ENCODE measurements at places on chromosomes 6 and 20.
A peak's percentile ranks its signal among the peaks of the same experiment; 100 is the strongest.

- peak; percentile 72 for DNase-seq
Measured at GRCh38 chr6:150169609-150170008, 26.8 kb downstream of the PPP1R14C start.

DNA sequence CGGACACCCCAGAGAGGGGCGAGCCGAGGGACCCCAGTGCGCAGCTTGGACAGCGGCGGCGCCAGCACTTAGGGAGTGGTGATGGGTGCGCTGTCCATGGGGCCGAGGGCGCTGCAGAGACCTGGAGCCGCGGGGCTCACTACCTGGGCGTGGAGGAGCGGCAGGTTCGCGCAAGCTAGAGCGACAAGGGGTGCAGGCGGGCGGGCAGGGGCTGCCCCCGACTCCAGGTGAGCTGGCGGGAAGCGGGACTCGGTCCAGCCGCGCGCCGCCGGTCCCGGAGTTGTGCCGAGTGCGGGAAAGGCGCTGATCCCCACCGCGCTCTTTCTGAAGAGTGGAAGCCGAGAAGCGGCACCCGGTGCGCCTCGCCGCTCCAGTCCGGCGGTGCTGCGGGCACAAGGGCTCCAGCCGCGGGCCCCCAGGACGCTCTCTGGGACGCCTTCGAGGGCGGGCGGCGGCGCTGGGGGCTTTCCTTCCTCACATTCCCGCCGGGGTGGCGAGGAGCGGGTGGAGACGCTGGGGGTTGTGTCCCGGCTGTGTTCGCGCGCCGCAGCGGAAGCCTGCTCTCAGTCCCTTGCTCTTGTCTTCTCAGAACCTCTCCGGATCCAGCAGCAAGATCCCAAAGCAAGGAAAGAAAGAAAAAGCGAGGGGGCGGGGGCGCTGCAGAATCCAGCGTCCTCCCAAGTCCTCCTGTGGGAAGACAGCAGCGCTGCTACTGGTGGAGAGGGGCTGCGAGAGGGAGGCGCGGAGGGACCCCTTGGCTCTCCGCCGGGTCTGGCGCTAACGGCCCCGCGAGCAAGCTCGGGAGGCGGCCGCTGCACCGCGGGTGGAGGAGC is at the start of gene B3GAT2:
TSS of gene B3GAT2 (minus strand) at position 610 of the 833 bp plus-strand sequence. CDS start 631 bp downstream, outside the sequence.
- no peak for DNase-seq

DNA sequence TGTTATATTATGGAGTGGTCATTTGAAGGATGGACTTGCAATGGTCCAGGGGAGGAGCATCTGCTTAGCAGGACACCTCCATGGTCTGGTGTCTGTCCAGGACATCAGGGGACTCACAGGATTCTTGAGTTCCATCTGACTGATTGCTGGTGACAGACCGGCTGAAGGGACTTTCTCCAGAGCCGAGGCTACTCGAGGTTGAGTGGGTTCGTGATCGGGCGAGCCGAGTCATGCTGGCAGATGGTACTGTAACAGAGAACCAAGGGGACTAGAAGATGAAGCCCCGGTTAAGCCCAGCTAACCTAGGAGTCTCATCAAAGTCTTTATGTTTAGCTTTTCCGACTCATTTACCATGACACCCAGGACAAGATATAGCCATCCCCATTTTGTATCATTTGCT is 7.5 kb upstream of the SLA2 start:
- DNase-seq = no peak

- DNase-seq = no peak
Measured at GRCh38 chr6:83592770-83593394, 80.5 kb downstream of the PRSS35 start.

GRCh38 chr6:24139080-24139479 is 13.1 kb downstream of the NRSN1 start:
- no peak for DNase-seq

DNA sequence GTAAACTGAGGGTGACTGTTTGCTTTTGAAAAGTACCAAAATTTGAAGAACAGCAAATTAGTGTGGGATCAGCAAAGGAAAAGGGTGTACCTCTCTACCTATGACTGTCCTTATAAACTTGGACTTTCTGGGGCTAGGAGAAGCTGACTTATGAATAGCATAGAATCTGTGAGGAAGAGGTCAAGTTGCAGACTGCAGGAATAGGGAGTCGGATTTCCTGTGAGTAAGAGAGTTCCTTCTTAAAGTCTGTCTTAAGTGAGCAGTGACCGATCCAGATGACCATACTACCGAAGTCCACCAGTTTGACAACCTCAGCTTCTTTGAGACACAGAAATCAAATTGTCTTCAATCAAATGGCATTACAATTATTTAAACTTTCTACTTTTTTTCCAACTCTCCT is 708.7 kb downstream of the UTRN start:
- no peak for DNase-seq

DNA sequence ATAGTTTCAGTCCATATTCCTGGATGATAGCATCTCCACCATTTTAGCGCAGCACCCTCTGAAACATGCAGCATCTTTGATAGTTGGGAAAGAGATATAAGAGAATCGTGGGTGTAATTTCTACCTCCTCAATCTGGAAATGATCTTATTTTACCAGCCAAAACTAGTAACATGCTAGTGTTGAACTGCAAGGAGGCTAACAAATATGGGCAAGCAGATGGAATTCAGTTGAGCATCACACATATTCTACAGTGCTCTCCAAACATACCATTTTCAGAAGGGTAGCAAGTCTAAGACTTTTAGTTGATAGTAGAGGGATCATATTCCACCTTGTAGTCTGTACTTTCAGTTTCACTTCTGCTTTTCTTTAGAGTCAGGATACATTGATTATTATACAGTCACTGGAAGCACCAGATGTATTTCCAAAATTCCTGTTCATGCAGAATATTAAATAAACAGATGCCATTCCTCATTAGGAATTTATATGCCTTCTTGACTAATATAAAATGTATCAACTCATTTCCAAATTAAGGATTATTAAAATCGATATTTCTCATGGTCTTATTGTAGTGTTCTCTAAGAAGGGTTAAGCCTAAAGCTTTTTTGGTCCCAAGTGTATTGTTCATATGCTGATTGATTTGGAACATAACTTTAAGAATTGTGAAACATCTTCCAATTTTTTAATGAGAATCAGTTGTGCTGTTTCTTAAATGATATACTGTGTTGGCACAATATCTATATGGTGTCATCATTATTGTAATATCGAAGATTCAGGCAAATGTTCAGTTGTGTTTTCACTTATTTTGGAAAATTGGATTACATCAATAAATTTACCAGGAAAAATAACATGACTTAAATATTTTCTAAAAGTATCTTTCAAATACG is 362.0 kb downstream of the CENPW start:
- DNase-seq = no peak

DNA sequence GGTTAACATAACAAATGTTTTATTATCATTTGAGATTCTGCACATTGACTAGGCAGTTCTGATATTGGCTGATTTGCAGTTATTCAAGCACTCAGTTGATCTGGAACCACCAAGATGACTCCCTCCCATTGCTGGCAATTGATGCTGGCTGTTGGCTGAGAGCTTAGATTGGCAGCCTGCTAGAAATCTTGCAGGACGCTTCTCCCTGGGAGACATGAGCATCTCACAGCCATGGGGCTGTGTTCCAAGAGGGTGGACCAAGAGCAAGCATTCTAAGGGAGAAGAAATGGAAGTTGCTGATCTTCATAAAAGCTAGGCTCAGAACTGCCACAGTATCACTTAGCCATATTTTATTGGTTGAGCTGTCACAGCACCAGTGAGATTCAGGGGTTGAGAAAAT is 233.4 kb upstream of the ID4 start:
- no peak for DNase-seq

- no peak for DNase-seq
Measured at GRCh38 chr6:154218301-154218700, 138.3 kb downstream of the IPCEF1 start.

- no peak for DNase-seq
Measured at GRCh38 chr20:64049878-64050260, 430 bp upstream of the SOX18 start.

GRCh38 chr6:15885624-15886023 is 222.8 kb upstream of the DTNBP1 start:
- DNase-seq = no peak

GRCh38 chr20:23419995-23420901 is 1.0 kb downstream of the NAPB start:
- peak; percentile 17 for DNase-seq

DNA sequence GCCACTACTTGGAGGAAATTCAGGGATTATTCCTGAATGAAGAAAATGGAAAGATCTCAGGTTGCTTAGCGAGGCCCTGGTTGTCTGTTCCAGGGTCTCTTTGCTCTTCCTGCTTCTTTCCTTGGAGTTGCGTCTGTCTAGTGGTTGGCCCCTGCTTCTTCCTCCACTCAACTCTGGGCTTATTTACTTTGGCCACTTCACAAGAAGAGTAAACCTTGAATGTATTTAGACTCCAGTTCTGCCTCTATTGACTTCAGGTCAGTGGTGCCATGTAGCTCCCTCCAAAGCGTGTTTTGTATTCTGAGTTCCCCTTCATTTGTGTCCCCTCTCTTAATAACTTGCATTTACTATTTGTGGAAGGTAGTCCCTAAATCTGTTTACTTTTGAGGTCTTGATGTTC is 456.5 kb downstream of the UTRN start:
- DNase-seq = no peak

DNA sequence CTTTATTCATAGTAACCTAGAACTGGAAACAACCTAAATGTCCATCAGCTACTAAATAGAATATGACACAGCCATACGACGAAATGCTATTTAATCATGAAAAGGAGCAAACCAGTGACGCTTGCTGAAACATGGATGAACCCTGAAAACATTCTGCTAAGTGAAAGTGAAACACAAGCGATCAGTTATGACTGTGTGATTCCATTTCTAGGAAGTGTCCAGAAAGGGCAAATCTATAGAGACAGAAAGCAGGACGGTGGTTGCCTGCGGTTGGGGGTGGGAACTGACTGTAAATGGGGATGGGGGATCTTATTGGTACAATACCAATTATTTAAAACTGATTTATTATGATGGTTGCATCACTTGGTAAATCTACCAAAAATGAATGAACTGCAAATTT is 126.8 kb downstream of the IPCEF1 start:
- DNase-seq = no peak

DNA sequence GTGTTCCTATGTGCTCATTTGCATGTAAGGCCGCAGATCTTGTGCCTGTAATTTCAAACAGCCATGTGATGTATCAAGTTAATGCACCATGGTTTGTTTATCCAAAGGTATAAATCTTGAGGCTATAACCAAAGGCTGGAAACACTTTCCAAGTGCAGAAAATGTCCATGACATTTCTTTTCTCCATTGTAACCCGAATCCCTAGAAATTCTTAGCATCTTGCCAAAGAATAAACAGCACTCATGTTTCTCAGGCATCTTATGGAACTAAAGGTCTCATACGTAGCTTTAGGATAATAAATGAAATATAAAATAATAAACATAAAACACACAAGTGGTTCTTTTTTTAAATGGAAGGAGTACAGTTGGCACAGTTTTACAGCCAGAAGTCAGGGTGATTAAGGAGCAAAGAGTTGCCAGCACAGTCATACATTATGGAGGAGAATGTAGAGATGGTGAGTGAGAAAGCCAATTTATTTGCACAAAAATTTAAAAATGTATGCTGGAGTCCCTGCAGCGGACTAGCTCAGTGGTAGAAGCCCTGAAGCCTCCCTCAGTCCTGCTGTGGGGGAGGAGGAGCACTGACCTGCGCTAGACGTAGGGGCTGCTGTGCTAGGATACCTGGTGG is 18.0 kb downstream of the CDH26 start:
- DNase-seq = no peak

DNA sequence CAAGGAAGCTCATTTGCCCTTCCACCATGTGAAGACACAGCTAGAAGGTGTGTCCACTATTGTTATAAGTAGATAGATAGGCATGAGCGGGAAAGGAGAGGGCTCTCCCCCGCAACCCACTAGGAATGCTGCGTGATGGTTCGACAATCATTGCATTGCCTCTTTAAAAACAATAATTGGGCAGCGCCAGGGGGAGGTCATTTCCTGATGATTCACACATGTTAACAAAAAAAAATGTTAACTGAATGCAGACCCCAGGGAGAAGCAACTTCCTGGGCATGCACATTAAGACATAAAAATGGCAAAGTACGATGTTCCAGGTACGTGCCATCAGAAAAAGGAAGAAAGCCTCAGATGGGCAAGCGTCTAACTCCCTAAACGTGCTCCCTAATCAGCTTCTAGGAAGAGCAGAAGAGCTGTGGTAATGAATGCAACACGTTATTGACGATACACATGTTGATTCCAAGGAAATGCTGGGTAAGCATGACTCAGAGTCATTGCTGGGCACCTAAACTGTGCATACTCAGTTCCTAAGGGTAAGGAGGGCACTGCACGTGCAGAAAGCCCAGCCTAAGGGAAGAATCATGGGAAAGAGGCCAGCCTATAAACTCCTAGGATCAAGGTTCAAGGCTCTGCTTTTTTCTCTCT is 113.7 kb downstream of the FAM217A start:
- DNase-seq = no peak

- DNase-seq = no peak
Measured at GRCh38 chr6:15412767-15413166, 166.9 kb downstream of the JARID2 start.

- DNase-seq = no peak
Measured at GRCh38 chr20:18055261-18055660, 2.5 kb downstream of the OVOL2 start.

- no peak for DNase-seq
Measured at GRCh38 chr20:38304845-38305447, 990 bp downstream of the BPI start.

GRCh38 chr20:4104842-4105241 is 89.5 kb upstream of the RNF24 start:
- DNase-seq = no peak

GRCh38 chr6:85449388-85449817 is 480 bp upstream of the NT5E start:
- peak; percentile 39 for DNase-seq

- no peak for DNase-seq
Measured at GRCh38 chr6:158311193-158311592, 1.1 kb upstream of the TULP4 start.

DNA sequence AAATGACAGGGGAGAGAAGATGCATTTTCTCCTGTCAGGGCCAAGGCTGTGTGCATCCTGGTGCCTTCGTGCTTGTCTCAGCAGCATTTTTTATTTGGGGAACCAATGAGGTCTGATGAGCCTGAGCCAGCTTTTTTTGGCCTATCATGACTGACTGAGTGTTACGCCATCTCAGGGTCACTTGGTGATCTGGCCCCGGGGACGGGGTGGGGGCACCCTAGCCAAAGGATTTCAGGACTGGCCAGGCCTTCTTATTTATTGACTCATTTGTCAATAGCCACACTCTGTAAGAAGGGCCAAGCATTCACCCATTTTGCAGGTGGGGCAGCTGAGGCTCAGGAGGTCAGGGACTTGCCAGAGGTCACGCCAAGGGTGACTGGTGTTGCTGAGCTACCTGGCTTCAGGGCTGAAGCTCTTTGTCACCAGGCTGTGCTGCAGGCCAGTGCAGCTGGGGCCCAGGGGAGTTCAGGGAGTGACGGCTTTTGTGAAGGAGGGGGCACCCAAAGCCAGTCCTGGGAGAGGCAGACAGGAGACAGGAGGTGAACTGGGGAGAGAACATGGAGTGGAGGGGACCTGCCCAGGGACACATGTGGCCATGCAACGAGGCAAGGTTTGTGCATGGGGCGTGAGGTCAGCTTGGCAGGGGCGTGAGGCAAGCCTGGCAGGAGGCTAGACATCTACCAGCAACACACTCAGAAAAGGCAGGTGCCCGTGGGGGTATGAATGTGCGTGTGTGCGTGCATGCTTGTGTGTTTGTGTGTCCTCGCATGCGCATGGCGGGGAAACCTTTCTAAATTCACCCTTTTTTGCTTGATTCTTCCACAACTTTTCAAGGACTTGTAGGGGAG is 31.1 kb downstream of the VSTM2L start:
- DNase-seq = no peak

GRCh38 chr20:49854190-49854875 is 41.7 kb downstream of the SLC9A8 start:
- no peak for DNase-seq
